Stimulated activated CD8-positive, alpha-beta memory T cell treated with anti-CD3 and anti-CD28 coated beads, Interleukin-4, amount 100 ng/mL, for 1 hour (primary cell): ENCODE measurements at places on chromosomes 11 and 22.

DNA sequence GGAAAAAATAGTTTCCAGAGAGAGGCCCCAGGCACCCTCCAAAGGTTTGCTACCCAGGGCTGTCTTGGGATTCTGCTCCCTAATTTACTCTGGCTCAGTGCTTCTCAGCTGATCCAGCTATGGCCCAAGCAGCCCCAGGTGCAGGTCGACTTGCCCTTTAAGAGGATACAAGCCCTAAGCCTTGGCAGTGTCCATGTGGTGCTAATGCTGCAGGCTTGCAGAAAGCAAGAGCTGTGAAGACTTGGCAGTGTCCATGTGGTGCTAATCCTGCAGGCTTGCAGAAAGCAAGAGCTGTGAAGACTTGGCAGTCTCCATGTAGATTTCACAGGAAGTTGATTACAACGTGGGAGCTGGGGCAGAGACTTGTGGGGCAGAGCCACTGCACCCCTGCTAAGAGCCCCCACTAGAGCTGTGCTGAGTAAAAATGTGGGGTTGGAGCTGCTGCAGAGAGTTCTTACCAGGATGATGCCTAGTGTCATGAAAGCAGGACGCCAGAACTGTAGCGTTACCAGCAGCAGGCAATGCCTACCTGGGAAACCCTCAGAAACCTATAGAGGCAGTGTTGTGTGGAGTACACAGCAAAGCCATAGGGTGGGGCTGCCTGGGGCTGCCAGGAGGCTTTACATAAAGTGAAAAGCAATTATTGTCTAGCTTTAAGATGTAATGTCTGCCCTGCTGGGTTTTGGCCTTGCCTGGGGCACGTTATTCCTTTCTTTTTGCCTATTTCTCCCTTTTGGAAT is 16.1 kb upstream of the OR52K1 start:
- DNase-seq: no peak

DNA sequence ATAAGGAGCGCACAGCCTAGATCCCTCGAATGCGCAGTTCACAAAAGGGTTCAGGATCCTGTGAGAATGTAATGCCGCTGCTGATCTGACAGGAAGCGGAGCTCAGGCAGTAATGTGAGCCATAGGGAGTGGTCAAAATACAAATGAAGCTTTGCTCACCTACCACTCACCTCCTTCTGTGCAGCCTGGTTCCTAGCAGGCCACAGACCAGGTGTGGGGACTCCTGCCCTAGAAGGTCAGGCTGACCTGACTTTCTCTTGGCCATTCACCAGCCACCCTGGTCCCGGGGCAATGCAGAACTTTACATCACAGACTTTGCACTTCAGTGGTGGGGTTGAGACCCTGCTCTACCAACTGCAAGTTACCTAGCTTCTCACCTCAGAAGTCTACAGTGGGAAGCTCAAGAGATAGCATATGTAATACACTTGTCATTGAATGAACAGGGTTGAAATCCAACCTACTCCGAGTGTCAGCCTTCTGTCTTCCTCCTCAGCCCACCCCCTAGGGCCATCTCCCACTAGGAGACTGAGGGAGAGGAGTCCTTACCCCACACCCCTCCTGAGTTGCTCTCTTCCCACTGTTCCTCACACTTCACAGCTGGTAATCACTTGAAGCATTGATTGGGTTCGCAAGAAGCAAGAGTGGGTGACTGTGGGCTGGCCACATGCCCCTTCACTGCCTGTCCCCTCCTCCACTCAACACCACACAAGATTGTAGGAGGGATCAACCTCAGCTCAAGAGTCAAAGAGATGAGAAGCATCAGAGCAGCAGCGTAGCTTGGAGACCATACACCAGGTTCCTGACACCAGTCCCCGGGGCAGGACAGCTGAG is 2.0 kb upstream of the KCNJ1 start:
- DNase-seq: no peak

GRCh38 chr22:34696557-34696956 is 369.4 kb upstream of the ISX start:
- DNase-seq: no peak

- DNase-seq: no peak
Measured at GRCh38 chr22:50189849-50190181, 4.1 kb downstream of the TRABD start.

DNA sequence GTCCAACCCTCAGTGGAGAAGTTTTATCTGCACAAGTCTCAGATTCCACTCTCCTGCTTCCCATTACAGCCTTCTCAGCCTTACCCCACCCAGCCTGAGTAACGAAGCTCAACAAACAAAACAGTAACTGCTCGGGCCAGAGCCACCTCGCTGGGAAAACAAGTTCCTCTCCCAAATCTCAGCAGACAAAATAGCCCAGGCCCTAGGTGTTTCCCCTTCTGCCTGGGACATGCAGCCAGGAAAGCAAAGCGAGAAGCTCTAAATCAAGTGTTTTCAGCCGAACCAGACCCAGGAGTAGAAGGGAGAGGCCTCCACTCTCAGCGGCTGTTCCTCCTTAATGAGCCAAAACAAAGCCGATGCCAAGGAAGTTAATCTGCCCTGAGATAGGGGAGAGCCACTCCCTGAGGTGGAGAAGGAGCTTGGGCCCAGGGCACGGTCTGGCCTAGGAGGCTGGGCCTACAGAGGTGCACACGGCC is 44.0 kb downstream of the LIF start:
- no peak for DNase-seq

DNA sequence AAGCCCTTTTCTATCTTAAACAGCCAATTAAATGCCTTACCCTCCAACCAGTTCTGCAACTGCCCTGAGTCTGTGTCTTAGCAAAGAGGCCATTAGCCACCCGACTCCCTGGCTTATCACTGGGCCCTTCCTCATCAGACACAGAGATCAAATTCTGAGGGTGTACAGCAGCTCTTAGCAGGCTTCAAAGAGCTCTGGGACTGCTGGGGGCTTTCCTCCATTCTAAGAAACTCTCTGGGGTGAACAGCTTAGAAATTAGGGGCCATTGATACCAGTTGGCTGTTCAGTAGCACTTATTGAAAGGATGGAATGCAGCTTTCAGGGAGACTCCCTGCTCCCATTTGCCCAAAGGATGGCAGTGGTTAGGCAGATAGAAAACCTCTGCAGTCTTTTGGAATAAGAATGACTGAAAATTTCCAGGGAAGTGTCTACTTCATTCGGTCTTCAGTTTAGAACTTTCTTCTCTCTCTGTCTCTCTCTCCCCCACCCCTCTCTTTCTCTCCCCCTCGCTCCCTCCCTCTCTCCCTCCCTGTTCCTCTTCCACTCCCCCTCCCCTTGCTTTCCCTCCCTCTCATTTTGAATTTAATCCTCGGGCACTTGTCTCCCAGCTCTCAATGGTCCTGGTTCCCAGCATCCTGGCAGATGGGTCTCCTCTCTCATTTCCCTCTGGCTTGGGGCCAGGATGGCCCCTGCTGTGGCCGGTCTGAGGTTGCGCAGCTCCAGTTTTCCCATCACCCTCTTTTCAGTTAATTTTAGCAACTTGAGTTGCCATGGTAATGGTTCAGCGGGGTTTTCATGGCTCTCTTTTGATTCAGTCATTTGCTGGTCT is 76.4 kb downstream of the COMMD9 start:
- no peak for DNase-seq

DNA sequence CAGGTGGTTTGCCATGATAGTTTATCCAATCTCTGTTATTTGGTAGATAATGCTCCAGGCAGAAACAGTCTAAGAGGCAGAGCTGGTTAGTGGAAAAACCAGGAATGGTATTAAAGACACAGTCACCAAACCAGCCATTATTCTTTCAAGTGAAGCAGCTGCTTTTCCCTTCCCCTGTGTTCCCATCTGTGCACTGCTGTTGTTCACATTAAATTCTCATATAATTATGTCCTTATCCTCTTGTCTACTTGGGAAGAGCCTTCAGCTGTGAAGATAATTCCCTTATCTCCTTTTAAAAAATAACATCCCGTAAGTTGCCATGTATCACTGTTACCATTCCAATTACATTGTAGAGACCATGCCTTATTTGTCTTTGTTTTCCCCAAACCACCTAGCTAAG is 5.2 kb upstream of the TBCEL start:
- DNase-seq: no peak

DNA sequence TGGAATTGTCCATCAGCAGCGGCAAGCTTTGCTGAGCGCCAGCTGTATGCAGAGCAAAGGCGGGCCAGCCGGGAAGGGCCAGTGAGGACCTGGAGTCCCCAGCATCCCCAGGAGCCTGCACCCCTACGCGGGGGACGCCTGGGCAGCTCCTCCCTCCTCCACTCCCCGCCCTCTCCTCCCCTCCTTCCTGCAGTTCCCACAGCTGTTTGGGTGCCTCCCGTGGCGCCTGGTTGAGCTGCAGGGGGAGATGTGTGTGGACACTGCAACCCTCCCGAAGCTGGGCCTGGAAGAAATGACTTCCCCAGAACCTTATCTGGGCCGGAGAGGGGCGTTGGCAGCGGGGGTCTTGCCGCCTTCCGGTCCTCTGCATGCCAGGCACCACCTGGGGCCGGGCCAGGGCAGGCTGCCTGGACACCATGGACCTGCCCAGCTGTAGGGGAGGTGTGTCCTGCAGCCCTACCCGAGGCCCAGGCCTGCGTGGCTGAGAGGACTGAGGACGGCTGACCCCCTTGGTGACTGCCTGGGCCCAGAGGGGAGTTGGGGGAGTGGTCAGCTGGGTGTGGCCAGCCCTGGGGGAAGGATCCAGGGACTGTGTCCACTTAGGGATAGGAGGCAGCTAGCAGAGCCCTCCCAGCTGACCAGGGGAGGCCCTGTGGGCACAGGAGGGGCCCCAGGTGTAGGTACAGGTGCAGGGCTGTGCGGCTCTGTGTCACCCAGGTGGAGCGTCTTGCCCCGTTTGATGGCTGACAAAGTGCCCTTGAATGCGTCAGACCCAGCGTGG is 16.8 kb upstream of the MUC6 start:
- no peak for DNase-seq

- DNase-seq: no peak
Measured at GRCh38 chr11:7486781-7487140, 1.5 kb downstream of the OLFML1 start.

GRCh38 chr11:129109701-129110100 is 82.4 kb downstream of the ARHGAP32 start:
- no peak for DNase-seq

GRCh38 chr11:19705936-19706335 is 6.7 kb upstream of the NAV2 start:
- DNase-seq: no peak

GRCh38 chr11:56885177-56885576 is 103.5 kb upstream of the OR5AK2 start:
- no peak for DNase-seq

- DNase-seq: no peak
Measured at GRCh38 chr22:40705918-40706682, 26.8 kb downstream of the MCHR1 start.

DNA sequence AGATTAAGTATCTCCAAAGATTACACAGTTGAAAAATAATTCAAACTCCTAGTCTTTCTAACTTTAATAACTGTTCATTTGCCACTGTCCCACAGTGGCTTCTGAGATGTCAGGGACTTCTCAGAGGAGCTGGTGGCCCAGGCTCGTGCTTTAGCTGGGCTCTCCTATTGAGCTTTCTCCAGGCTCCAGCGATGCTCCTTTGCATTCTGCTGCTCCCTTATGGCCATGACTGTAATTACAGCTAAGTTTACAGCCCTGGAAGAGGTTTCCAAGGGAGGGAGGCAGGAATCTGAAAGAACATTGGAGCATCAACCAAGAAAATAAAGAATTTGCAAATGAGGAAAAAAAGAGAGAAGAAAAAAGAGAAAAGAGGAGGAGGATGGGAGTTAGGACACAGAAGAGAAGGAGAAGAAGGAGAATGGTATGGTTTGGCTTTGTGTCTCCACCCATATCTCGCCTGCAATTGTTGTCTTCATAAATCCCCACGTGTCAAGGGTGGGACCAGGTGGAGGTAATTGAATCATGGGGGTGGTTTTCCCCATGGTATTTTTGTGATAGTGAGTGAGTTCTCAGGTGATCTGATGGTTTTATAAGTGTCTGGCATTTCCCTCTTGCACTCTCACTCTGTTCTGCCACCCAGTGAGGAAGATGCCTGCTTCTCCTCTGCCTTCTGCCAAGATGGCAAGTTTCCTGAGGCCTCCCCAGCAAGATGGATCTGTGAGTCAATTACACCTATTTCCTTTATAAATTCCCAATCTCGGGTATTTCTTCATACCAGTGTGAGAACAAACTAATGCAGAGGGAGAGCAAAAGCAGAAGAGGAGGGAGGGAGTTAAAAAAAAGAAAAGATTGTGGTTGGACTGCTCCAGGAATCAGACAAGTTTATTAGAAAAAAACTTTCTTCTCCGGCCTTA is 857.0 kb downstream of the KCNA4 start:
- no peak for DNase-seq

DNA sequence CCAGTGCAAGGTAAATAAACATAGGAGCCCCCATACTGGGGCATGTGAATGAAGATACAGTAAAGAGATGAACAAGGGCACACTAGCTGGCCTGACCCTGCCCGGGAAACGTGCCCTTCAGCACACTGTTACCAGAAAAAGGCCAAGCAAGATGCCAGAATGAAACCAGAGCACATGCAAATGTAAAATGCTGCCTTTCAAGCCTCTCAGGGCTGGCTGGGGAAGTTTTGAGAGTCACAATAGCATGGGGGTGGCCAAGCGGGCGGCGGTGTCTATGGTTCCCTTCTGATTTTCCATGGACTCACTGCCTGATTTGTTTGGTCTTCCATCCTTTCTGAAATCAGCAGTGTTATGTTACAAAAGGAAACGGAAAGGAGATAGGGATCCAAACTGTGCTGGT is 18.9 kb upstream of the SUSD2 start:
- DNase-seq: no peak

- no peak for DNase-seq
Measured at GRCh38 chr11:104104664-104105063, 59.3 kb downstream of the PDGFD start.

DNA sequence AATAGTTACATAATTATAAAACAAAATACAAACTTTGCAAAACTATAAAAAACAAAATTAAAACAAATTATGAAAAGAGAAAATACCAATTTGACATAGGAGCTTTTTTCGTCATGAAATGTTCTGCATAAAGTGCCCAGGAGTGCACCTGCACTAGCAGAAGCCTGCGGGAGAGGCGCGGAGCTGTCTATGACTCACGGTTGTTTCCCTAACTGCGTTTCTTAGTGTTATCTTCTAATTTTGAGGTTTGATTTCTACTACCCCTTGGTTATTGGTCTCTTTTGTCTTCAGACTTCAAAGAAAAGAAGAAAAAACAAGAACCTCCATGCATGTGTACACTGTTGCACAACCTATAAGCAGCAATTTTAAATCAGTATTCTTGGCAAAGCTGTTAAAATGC is 740.9 kb upstream of the LRRC4C start:
- no peak for DNase-seq

DNA sequence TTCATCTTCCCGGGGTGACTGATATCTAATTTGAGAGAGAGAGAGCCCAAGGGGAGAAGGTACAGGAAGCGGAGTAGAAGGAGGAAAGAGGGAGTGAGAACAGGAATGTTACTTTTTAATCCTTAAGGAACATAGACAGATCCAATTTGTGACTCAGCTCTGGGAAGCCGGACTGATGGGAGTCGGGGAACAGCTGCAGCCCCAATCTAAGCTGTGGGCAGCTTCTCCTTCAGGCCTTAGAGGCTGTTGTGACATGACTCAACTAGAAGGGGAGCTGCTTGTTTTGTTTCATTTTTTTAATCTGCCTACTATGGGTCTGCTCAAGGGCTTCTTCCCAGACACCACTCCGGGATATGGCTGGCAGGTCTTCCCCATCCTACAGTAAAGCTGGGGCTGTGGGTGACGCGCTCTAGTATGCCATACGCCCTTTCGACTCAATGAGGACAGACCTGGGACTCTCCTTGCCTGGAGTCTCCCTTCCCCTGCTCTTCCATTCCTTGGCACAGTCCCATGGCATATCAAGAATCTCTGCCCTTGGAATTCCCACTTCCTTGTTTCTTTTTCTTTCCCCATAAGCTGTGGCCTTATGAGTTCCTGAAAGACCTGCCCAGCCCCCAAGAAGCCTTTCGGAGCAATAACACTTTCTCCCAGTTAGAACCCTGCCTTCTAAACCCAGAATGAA is 103.3 kb upstream of the AKIP1 start:
- no peak for DNase-seq
